Forelimb muscle (tissue), 1 donor: ENCODE measurements at places on chromosomes 12 and 14.

GRCh38 chr14:36161776-36162175, 14.7 kb downstream of the PTCSC3 start:
- DNase-seq, result no peak

GRCh38 chr12:100290016-100290415, 23.0 kb downstream of the SCYL2 start:
- DNase-seq, result no peak

GRCh38 chr12:91261820-91262676, 79.4 kb upstream of the DCN start:
- no peak for DNase-seq

DNA sequence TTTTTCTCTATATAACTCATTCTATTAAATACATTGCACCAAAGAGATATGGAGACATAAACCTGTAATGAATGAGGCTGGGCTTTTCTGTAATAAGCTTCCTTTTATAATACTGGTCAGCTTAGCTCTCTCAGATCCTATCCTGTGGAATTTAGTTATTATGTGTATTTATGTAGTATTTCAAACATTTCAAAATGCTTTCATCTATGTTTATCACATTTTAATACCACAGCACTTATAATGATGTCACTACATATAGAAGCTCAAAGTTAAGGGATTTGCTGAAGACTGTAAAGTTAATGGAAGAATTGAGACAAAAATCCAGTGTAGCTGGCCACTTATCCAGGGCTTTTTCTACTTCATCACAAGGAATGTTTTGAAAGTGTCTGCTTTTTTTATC, 11.4 kb downstream of the ANG start:
- DNase-seq, result no peak

- DNase-seq, result no peak
These were observed 7.8 kb downstream of the ATN1 start for GRCh38 chr12:6935371-6936193.

- no peak for DNase-seq
These were observed 85.1 kb upstream of the ARHGAP5 start for GRCh38 chr14:31992011-31992447.
